Ammon's horn (tissue), 1 donor: ENCODE measurements at places on chromosomes 12 and 14.

DNA sequence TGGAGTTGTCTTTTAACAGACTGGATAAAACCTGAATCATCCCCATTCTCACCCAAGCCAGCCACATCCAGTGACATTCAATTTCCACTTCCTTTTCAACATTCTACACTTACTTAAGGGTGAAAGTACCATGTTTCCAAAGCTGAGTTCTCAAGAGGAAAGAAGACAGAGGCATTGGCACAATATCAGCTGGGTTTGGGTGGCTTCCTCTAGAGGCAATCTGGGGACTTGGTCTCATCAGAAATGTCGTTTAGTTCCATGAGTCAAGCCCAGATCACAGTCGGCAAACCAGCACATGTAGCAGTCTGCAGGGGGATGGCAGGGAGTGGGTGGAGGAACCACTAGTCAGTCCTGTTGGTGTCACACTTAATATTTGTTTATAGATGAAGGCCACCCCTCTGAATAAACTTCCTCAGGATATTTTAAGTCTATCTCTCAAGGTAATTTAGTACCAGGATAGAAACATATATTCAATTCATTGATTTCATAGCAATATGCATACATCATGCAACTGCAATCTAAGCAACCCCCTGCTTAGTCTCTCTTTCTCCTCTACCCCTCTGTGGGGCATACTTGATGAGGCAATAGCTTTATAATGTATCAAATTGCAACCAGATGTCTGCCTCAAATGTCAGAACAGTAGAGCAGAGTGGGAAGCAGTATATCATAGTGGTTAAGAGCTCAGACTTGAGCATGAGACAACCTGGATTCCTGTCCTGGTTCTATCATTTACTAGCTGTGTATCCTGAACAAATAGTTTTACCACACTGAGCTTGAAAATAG, 3.0 kb downstream of the SRRM4 start:
- no peak for DNase-seq

DNA sequence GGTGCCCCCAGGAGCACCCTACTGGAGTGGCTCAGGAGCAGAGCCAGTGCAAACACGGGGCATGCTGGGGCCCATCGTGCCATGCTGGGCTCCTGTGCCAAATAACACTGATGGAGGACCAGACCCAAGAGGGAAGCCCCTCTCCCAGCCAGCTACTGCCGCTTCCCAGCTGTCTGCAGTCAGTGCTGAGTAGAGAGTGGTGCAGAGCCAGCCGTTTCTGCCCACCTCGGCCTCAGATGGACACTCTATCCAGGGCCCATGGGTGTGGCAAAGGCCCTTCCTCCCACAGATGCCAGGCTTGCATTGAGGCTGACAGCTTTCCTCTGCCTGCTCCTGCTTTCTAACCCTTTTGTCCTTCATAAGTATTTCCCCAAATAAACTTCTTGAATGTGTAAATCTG, 13.2 kb downstream of the CLBA1 start:
- DNase-seq, result no peak

GRCh38 chr14:31241450-31242114, 34.0 kb upstream of the HECTD1 start:
- no peak for DNase-seq

GRCh38 chr12:7542813-7543212, 39.2 kb upstream of the CD163 start:
- peak; percentile 35 for DNase-seq

- no peak for DNase-seq
Observed at GRCh38 chr12:49885118-49885517, 18.6 kb downstream of the FAIM2 start.

DNA sequence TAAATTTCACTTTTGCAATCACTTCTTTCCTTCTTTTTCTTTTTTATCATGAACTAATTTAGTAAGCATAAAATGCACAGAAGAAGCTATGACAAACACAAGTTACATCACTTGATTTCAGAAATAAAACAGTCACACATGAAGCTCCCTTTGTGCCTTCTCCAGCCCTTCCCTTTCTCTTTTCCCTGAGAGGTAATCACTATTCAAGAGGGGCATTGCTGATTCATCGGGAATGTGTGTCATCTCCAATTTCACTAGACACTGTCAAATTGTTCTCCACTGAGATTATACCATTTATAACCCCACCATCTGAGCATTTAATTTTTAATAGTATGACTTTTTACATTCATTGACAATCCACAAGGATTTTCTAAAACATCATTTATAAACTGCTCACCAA, 91.6 kb upstream of the PTPRQ start:
- no peak for DNase-seq

DNA sequence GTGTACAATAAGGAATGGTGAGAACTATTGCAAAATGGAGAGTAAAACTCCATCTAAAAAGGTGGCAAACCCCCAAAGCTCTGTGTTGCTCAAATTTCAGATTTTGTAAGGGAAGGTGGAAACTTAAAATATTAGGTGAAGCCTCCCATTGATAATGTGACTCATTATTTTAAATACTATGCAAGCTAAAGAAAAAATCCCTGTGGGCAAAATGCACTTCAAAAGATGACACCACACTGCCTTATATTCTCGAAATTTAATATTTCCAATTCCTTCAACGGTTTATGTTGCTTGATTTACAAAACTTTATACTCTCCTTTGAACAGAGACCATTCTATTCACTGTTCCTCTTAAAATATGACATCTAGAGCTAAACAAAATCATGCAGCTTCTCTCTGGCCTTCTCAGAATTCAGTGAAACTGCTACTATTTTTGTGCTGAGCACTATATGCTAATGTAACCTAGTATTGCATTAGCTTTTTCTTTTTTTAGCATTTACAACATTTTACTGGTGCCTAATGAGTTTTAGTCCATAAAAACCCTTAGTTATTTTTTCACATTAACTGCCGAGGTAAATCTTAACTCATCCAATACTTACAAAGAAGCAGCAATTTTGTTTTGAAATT, 297.7 kb downstream of the SYT1 start:
- DNase-seq, result no peak

GRCh38 chr12:62578726-62579125, 112.1 kb downstream of the MON2 start:
- no peak for DNase-seq

- DNase-seq, result no peak
Observed at GRCh38 chr14:45332360-45332988, 79.5 kb upstream of the MIS18BP1 start.

- no peak for DNase-seq
Observed at GRCh38 chr14:92460916-92461579, 52.5 kb upstream of the RIN3 start.

DNA sequence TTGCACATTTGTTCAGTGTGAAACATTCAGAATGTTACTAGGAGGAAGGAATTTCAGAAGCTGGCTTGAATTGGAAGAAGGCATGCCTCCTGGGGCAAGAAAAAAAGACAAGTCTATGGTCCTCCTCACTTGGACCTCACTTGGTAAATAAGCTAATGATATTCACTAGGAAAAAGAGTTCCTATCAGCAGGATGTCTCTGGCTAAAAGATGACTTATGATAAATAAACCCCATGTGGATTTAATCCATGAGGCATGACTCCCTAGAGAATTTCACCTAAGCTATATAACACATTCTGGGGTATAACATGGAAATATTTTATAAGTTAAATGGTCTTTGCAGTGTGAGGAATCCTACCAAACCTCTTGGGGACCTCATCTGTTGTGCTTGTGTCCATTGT, 199.9 kb downstream of the LRIG3 start:
- DNase-seq, result no peak

DNA sequence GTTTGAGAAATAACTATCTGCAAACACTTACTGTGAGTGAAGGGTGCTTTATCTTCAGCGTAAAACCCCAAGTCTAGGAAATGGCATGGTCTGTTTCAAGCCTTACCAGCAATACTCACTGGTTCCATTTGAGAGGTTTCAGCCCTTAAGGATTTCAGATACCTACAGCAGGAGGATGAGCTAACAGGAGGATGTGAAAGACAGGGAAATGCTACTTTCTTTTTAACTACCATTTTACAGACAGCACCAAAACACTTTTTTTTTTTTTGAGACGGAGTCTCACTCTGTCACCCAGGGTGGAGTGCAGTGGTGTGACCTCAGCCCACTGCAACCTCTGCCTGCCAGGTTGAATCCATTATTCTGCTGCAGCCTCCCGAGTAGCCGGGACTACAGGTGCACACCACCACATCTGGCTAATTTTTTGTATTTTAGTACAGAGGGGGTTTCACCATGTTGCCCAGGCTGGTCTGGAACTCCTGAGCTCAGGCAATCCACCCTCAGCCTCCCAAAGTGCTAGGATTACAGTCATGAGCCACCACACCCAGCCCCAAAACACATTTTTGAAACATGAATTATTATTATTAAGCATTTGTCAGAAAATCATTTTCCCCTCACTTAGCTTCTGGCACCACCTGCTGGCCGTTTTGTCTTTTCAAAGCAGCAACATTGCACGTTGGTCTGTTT, 4.6 kb downstream of the MTRFR start:
- peak; percentile 64 for DNase-seq

GRCh38 chr14:20624495-20625070, 16.9 kb downstream of the OR6S1 start:
- no peak for DNase-seq

DNA sequence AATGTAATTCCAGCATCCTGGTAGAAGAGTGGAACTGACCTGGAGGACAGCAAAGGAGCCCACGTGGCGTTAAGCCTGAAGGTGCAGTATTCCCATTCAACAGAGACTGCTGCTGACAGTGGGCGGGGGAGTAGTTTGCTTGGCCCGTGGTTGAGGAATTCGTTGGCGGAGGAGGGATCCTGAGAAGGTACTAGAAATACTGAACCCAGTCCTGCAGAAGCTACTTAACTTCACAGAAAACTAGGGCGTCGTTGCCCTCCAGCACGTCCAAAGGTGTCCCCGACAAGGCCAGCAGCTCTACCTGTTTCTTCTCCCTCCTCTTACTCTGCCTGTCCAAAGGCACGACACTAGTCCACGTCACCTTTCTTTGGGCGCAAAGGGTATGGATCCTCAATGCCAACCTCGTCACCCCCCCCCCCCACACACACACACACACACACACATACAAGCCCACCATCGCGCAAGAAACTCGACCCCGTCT, 303 bp downstream of the PUS7L start:
- peak; percentile 59 for DNase-seq

- peak; percentile 45 for DNase-seq
Observed at GRCh38 chr12:93167841-93168492, 209.8 kb upstream of the NUDT4 start.

- no peak for DNase-seq
Observed at GRCh38 chr14:102908766-102909455, 13.6 kb upstream of the AMN start.

DNA sequence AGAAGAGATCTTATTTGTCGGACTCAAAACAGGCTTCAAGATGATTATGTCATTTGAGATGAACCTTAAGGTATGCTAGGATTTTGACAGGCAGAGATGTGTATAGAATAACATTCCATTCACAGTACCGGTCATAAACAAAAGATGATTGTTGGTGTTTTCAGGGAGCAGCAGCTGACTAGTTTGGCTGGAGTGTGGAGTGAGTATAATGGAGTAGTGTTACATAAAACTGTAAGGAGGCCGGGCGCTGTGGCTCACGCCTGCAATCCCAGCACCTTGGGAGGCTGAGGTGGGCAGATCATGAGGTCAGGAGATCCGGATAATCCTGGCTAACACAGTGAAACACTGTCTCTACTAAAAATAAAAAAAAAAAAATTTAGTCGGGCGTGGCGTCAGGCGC, 23.9 kb downstream of the SERPINA10 start:
- peak; percentile 72 for DNase-seq

- no peak for DNase-seq
Observed at GRCh38 chr12:18581232-18581962, 156.4 kb downstream of the PLCZ1 start.

DNA sequence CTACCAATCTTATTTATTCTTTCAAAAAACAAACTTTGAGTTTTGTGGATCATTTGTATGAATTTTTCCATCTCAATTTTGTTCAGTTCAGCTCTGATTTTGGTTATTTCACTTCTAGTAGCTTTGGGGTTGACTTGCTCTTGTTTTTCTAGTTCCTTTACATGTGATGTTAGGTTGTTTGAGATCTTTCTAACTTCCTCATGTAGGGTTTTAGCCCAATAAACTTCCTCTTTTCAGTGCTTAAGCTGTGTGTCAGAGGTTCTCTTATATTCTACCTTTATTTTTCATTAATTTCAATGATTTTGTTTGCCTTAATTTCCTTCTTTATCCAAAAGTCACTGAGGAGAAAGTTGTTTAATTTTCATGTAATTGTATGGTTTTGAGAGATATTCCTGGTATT, 860.4 kb upstream of the FBXO33 start:
- DNase-seq, result no peak

DNA sequence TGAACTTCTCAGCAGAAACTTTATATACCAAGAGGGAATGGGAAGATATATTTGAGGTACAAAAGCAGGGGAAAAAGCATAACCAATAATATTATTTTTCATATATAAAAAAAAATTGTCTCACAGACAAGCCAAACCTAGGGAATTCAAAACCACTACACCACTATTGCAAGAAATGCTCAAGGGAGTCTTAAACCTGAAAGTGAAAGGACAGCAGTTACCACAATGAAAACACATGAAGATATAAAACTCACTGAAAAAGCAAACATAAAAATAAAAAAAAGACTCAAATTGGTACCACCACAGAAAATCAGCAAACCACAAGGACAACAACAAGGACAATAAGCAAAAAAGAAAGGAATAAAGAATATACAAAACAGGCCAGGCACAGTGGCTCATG, 131.9 kb downstream of the CEP128 start:
- DNase-seq, result no peak

DNA sequence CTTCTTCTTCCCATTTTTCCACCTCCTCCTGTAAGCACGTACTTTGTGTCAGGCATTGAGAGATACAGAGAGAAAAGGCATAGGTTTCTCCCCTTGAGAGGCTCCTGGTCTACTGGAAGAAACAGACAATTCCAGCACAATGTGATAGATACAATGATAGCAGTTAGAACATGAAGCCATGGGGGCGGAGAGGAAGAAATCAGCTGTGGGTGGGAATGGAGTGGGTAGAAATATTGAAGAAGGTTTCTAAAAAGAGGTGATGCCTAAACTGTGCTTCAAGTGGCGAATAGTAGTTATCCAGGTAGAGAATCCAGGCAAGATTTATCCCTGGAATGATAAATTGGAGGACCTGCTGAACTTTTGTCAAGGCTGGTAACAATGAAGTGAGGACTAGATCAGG, 528.8 kb downstream of the NRXN3 start:
- no peak for DNase-seq
